ENCODE measurements at places on chromosomes 7 and 10. TPM values are rescaled to one million over a fixed set of nuclear protein-coding genes. Genes with fewer than 3 reads are reported as not detected.
A peak's percentile ranks its signal among the peaks of the same experiment; 100 is the strongest.

CYP2C18 gene
- total RNA-seq = not detected

CYP2C19 gene
- total RNA-seq = not detected

TSPAN12 gene
- total RNA-seq = not detected

GLI3 gene
- not detected for total RNA-seq

RET gene
- 0.13 TPM for total RNA-seq

PDCD4 gene
- total RNA-seq = 190 TPM

CASP7 gene
- total RNA-seq = 23.7 TPM

DNA sequence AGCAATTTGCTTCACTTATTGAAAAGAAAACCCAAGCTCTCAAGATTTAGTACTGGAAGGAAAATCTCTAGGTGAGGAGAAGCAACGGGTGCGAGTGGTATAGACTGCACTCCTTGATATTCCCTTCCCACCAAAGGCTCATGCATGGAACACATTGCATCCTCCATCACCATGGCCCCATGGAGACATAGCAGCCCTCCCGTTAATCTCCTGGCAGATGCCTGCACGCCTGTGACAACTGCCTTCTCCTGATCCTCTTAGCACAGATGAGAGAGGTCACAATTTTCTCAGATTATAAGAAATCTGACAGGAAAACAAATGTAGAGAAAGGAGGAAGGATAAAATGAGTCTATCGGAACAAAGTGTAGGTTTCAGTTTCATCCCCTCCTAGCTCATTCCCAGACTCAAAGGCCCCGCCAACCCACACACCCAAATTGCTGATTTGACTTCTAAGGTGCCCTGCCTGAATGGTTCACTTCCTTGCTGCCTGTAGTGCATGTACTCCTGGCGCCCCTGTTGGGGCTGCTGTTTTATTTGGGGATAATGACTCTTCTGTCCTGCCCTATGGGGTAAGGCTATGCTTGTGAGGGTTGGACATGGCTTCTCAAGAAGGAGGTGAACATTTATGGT is 50.0 kb downstream of the PLXNA4 start:
- DNase-seq = peak; percentile 30

GRCh38 chr10:69500864-69501468 is 49.7 kb downstream of the TSPAN15 start:
- no peak for DNase-seq

- DNase-seq = no peak
These were observed 215.0 kb downstream of the TAX1BP1 start for GRCh38 chr7:27955011-27955410.

DNA sequence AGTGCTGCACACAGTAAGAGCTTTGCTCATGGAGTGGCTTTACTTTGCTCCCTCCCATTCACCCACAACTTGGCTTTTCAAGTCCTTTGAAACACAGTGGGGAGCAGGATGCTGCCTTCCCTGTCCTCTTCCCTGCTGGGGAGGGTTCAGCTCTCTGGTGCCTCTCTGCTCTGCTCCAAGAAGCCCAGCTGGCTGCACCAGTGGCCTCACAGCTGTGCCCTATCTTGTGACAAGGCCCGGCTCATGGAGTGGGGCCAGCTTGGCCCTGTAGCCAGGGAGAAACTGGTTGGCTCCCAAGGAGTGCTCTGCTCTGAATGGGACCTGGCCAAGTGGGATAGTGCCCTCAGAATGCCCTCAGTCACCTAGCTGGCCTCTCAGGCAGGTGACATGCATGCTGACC is 212.3 kb upstream of the ZMIZ1 start:
- DNase-seq = no peak

DNA sequence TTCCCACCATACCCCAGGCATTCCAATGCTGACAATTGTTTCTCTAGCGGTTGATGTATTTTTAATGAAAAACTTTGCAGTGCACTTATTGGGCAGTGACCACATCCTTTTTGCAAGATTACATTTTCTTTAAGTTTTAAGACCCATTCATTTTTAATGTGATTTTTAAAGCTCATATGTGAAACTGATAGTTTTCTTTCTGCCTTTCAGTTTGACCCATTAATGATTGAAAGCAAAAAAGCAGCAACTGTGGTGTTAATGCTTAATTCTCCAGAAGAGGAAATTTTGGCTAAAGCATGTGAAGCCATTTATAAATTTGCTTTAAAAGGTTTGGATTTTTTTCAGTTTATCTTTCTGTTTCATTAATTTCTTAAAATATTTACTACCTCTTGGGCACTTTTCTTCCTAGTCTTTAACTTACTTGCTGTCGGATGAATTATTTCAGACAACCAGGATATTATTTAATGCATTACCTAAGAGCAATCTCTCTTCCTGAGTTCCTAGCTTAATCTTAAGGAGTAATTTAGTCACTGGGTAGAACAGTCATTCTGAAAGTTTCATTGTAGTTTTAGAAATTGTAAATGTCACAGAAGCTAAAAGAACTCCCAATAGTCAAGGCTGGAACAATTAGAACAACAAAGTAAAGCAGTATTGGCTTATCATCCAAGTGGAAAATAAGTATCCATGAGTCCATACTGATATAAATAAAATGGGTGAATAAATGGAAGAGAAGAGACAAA is 18.3 kb downstream of the ARMC3 start:
- no peak for DNase-seq

DNA sequence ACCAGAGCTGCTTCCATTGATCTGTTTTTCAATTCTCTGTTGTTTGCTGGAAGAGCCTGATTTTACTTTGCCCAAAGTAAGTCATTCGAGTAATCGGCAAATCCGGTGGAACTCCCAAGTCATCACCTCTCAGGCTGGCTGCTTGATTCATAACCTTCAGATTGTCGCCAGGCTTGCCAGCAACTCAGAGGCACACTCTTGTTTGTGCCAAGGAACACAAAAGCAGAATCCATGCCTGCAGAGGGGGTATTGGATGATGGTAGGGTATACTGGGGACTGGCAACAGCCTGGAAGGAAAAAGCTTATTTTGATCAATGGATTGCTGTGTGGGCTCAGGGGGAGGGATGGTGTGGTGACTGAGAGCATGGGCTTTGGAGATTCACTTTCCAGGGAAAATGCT is 542.4 kb downstream of the SORCS3 start:
- DNase-seq = no peak

DNA sequence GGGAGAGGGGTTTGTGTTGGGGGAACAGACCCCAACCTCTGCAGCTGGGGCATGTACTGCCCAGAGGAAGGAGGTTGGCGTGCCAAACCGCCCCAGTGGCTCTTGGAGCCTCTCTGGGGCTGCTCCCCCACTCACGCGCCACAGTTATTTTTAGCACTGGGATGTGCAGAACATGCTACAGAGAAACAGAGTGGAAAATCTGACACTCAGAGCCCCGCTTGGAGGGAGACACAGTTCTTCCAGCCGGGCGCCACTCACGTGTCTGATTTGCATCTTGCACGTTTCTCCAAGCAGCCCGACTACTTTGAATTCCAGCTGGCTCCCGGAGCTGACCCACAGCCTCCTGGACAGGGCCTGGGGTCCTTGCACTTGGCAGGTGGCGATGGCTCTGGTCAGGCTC is 182.0 kb downstream of the RPS24 start:
- DNase-seq = peak; percentile 70

DNA sequence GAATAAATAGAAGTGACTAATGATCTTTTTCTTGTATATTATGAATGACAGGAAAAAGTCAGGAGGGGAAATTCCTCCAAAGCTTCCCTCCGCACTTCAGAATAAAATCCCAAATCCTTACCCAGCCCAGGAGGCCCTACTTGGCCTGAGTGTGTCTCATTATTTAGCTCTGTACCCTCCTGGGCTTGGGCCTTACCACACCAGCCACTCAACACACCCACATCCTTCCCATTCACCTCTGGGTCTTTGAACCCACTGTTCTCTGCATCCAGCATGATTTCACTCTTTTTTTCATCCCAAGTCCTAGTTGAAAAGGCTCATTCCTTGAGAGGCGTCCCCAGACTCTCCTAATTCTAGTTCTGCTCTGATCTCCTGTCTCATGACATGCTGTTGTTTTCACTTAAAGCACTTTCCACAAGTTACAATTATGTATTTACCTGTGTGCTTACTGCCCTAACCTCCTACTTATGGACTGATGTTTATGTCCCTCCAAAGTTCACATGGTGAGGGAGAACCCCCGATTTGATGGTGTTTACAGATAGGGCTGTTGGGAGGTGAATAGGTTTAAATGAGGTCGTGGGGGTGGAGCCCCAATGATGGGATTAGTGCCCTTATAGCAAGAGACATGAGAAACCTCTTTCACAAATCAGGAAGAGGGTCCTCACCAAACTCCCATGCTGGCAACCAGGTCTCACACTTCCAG is 6.4 kb downstream of the NOD1 start:
- DNase-seq = peak; percentile 30

DNA sequence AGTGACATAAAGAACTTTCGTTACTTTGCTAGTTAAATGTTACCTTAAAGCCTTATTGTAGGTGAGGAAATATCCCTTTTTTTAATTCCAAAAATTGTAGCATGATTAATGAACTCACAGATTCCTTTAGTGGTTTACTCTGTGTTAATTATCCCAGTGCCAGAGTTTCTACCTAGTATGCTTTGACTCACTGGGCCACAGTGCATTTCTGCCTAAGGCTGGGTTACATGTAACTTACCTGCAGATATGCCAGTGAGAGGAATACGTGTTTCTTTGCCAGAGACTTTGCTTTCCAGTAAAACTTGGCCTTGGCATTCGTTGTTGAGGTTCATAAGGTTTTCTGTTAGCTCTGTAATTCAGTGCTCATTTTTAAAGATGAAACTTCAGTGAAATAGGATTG is 380.8 kb upstream of the LRGUK start:
- no peak for DNase-seq

DNA sequence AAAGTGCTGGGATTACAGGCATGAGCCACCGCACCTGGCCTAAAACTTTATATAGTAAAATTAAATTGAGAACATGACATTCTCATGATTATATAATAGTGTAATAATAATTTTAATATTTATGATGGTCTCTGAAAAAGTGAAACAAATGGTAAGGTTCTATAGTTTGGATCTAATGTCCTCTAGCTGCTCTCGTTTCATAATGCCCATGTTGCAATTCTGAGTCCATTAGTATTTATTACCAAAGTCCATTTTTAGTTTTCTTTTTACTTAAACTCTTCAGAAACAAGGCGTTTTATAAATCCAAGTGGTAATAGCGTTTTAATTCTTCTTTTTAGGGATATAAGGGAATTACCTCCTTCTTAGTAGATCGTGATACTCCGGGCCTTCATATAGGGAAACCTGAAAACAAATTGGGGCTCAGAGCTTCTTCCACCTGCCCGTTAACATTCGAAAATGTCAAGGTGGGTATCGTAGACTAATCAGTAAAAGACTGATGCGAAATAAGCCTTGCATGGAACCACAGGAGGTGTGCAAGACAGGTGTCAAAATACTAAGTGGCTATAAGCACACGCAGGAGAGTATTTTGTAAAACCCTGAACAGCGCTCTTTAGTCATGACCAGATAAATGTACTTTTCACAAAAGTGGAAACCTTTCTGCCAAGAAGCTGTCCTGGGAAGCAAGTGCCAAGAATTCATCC is 34.1 kb downstream of the ACADSB start:
- no peak for DNase-seq

DNA sequence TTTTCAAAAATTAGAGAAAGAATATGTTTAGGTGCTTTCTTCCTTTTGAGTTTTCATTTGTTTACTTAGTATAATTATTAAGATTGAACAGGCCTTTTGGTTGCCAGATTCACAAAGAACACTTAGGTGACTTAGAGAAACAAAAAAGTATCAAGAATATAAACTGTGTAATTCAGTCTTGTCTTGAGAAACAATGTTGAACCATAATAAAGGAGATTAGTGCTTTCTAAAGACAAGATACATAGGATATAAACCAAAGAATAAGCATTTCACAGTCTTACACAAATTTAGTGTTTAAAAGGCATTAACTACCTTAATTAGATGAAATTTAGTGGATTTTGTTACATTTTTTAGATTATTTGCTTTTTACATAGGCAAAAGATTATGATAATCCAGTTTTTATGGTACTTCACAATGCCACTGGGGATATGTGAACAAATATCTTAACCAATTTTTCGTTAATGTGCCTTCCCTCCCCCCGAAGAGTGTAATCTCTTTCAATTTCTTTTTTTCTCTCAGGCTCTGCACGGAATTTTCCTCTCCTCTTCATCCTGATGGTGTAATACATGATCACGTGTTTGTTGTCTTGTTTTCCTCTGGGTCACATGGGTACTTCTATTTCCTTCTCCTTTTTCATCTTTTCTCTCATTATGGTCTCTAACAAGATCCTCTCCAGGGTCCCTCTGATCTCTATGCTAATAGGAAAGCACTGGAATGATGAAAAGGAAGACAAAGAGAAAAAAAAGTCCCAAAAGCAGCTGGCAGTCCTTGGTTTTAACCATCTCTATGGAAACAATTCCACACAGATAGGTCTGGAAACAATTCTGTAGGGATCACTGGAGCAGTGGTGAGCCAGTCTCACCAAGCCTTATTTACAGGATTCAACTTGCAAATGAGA is 3.7 kb upstream of the HNRNPH3 start:
- DNase-seq = no peak

- DNase-seq = no peak
These were observed 319.0 kb downstream of the DGKB start for GRCh38 chr7:14583518-14583917.

DNA sequence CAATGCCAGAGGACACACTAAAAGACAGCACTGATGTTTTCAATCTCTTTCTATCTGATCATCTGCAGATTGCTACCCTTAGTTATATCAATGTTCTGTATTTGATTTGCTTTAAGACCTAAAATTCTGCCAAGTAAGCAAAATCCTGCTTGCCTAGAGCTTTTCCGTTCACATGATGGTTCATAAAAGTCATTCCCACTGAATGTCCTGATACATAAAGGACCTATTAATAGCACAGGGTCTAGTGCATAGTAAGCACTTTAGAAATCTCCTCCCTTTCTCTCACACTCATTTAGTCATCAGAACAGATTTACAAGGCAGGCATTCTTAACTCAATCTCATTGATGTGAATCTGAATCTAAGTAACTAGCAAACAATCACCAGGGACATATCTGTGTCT is 68.8 kb downstream of the PCGF5 start:
- DNase-seq = no peak

GRCh38 chr10:34628174-34628796 is 186.8 kb downstream of the PARD3 start:
- no peak for DNase-seq

GRCh38 chr7:56125831-56126230 is 9.6 kb upstream of the NUPR2 start:
- no peak for DNase-seq

- DNase-seq = no peak
These were observed 13.1 kb upstream of the GOT1 start for GRCh38 chr10:99443500-99443899.

DNA sequence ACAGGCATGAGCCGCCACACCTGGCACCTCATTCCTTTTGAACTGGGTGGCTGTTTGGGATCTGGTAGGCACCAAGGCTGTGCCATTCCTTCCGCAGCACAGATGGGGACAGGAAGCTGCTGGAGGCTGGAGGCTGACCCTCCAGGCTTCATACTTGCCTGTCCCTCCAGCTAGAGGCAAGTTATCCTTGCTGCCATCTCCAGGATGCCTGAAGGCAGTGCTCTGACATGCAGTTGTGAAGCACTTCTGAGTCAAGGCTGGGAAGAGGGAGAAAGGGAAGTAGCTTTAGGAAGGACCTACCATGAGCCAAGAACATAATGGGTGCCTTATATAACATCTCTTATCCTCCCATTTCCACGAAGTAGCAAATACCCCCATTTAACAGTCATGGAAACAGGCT is 9.5 kb downstream of the MARVELD1 start:
- DNase-seq = no peak
